ENCODE measurements at places on chromosomes 5 and 9.

GRCh38 chr9:126612326-126612812 is 1.4 kb upstream of the LMX1B start:
- no peak for DNase-seq

DNA sequence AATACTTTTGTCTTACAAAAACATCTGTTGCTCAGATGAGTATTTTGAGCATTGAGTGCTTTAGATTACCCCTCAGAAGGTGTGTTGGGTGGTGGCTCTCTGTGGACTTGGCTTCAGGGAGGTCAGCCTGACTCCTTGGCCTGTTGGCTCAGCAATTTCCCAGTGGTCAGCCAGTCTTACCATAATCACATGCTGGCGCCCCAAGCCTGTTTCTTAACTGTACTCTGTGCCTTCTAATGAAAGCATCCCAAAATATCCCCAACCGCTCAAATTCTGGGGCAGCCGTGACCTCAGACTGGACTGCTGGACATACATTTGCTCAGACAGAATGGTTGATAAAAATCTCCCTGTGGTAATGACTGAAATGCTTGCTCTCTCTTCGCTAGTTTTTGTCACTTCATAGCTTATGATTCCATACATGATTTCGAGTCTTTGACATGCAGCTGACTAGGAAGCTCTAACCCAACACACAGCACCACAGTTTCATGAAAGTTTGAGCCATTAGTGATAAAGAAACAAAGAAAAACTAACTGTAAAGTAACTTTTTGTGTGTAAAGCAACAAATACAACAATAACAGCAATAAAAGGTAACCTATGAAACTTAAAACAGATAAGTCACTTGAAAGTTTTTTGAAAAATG is 562.2 kb upstream of the MEF2C start:
- no peak for DNase-seq

DNA sequence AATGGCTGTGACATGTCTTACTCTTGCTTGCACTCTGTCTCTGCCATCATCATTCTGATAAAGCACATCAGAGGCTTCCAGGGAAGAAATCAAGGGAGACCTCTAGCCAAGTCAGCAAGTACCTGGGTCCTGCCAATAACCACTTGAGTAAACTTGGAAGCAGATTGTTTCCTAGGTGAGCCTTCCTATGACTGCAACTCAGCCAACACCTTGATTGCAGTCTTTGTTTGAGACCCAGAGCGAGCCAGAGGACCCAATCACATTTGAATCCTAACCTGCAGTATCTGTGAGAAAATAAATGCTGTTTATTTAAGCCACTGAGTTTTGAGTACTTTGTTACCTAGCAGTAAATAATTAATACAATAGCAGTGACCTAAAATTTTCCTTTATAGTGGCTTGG is 356.8 kb upstream of the CHD1 start:
- DNase-seq = no peak

GRCh38 chr9:100125910-100126309 is 26.9 kb downstream of the INVS start:
- no peak for DNase-seq

DNA sequence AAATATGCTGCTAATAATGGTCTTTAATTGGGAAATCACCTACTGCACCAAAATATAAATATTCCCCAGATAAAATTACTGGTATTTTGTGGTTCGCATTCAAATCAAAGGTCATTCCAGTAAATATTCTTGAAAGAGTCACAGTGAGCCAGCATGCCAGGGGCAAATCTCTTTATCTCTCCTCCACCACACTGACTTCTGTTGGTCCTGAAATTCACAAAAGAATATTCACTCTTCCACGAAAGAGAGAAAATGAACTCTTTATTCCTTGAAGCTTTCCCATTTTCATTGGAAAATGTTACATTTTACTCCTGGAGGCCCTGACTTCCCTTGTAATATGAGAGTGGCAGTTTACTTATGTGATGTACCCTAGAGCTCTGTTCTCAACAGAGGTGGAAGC is 39.7 kb downstream of the ZNF366 start:
- no peak for DNase-seq

- no peak for DNase-seq
Observed at GRCh38 chr9:132412089-132412488, 2.1 kb downstream of the CFAP77 start.

- no peak for DNase-seq
Observed at GRCh38 chr5:54743997-54744788, 226.6 kb downstream of the SNX18 start.

GRCh38 chr5:177557041-177557647 is 2.8 kb upstream of the FAM193B start:
- DNase-seq = no peak

- DNase-seq = no peak
Observed at GRCh38 chr5:39450487-39450886, 25.7 kb upstream of the DAB2 start.

GRCh38 chr5:144048259-144048856 is 122.1 kb downstream of the YIPF5 start:
- no peak for DNase-seq

DNA sequence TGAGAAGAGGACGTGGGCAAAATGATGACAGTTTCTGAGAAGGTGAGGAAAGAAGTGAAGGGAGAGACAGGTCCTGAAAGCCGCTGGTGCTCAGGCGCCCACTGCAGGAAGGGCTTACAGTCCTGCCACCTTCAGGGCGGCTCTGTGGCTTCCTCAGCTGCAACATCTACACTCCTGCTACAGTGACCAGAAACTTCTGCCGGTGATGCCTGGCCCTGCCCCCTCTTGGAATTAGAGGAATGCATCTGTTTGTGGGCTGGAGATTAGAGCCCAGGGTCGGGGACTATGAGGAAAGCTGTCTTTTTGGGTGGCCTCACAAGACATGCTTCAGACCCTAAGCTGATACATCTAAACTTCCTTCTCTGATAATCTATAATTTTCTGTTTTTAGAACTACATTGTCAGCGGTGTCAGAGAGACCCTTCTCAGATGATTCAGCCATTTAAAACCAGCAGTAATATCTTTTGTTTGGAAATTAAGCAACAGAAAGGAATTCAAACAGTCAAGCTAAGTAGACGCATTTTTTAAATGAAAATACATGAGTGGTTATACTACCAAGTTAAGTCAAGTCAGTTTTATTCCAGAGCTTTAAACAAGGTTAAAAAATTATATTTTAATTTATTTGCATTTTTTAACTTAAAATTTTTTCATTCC is 30.4 kb downstream of the PRDM6 start:
- no peak for DNase-seq

- DNase-seq = no peak
Observed at GRCh38 chr5:126732716-126733115, 44.2 kb upstream of the LMNB1 start.

DNA sequence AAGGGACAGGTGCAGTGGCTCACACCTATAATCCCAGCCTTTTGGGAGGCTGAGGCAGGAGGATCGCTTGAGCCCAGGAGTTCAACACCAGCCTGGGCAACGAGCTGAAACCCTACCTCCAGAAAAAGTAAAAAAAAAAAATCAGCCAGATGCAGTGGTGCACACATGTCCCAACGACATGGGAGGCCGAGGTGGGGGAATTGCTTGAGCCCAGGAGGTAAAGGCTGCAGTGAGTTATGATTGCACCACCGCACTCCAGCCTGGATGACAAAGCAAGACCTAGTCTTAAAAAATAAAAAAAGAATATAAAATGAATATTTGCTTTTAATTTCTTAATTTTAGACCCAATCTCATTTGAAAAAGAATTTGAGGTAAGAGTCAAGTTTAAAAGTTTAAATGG is 143.5 kb downstream of the LPAR1 start:
- no peak for DNase-seq

- no peak for DNase-seq
Observed at GRCh38 chr9:109192732-109193361, 25.8 kb upstream of the FRRS1L start.

- DNase-seq = no peak
Observed at GRCh38 chr9:111186021-111186530, 143.9 kb downstream of the OR2K2 start.

- peak; percentile 70 for DNase-seq
Observed at GRCh38 chr5:23208959-23209431, 298.4 kb upstream of the PRDM9 start.

GRCh38 chr9:83698976-83699585 is 8.7 kb downstream of the UBQLN1 start:
- no peak for DNase-seq

DNA sequence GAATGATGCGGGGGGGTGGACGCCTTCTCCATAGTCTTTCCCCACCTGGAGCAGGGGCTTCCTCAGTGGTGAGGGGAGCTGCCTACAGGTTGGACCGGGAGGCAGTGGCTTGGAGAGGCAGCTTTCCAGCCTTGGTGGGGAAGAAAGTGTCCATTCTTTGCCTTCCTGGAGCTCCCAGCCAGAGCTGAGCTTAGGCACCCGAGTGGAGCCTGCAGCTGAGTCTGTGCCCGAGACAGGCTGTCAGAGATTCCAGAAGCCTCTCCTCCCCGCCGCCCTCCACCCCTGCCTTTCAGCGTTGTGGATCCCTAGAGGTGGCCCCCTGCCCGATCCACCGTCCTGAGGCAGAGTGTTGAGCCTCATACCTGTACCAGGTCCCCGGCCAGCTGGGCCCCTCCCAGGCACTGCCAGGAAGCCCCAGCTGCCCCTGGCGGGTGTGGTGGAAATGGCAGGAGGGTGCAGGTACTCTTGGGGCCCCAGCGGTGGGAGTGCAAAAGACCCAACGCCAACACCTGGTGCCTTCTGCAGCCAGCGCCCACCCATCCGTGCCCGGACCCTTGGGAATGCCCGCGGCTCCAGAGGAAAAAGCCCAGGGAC is 112.0 kb downstream of the RXRA start:
- DNase-seq = no peak

- DNase-seq = no peak
Observed at GRCh38 chr5:80414113-80414512, 6.2 kb downstream of the ZFYVE16 start.

DNA sequence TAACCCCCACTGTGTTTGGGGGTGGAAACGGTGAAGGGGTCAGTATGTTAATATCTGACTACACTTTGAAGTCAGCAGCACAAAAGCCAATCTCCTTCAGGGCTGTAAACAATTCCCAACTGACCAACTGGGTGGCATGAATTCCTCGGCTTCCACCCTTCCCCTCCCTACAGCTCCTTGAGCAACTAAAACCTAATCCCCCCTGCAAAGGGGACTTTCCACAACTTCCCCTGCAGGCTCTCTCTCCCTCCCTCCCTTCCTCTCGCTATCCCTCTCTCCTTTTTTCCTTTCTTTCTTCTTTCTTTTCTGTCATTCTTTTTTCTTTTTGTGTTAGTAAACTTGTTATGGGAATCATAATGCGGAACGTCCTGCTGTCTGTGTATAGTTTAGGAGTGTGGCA is 65.1 kb upstream of the PTCH1 start:
- no peak for DNase-seq

DNA sequence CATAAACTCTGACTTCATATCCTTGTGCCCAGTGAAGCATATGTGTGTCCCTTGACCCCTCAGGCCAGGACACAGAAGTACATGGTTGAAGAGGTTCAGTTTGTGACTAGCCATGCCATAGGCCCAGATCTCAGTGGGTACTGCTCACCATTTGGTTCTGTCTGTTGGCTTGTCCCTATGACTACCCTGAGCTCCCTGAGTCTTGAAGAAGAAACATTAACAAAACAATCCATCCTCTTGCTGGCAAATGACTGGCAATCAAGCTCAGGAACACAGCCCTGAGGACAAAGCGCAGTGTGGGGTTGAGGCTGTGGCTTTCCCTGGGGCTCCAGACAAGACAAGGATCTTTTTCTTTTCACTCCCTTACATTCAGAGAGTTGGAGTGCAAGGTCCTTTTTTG is 46.3 kb downstream of the TNFAIP8 start:
- DNase-seq = no peak

- DNase-seq = no peak
Observed at GRCh38 chr5:56211298-56211865, 21.7 kb downstream of the ANKRD55 start.

DNA sequence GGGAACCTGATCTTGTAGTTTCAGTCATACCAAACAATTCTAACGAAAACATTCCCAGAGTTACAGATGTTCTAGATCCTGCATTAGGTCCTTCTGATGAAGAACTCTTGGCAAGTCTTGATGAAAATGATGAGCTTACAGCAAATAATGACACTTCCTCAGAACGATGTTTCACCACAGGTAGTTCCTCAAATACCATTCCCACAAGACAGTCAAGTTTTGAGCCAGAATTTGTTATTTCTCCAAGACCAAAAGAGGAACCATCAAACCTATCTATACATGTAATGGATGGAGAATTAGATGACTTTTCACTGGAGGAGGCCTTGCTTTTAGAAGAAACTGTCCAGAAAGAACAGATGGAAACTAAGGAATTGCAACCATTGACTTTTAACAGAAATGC is 21.0 kb downstream of the RMI1 start:
- no peak for DNase-seq

GRCh38 chr5:68122439-68123328 is 92.9 kb upstream of the PIK3R1 start:
- no peak for DNase-seq

- DNase-seq = no peak
Observed at GRCh38 chr9:76697554-76697953, 66.7 kb upstream of the PCA3 start.

DNA sequence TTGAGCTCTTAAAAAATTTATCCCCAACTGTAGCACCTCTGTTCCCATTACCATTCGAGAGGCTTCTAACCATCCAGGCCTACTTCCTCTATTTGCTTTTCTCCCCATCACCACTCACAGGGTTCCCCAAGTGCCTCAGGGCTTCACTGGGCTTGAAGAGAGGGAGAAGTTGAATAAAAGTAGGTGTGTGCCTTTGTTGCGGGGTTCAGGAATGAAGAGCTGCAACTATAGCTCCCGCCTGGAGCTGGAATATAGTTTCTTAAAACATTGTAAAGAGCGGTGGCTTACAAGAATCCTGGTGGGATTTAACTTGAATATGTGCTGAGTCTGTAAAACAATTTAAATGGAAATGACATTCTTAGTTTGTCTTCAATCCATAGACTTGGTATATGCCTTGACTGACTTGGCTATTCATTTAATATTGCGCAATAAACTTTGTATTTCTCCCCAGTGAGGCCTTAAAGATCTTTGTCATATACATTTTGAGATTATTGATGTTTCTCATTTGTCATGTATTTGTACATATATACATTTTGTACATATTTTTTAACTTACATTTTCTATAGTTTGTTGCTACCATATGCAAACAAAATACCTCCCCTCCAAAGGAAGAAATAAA is 7.2 kb downstream of the ENTREP1 start:
- DNase-seq = no peak

DNA sequence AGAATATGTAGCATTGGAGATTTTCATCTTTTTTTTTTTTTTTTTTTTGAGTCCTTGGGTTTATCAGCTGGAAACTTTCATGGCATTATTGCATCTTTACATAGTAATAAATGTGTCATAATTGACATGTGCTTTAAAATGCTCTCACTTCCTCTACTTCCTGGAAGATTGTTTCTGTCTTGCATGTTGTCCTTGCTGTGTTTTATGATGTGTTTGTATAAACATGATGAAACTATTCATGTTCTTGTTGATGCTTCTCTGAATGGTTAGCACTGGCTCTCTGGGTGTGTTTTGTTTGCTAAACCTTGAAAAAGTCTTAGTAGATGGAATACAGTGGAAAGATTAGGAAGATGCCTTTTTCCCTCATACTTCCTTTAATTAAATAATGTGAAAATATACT is 87.9 kb downstream of the IQGAP2 start:
- no peak for DNase-seq

- no peak for DNase-seq
Observed at GRCh38 chr5:59040804-59041201, 457.9 kb downstream of the RAB3C start.

- no peak for DNase-seq
Observed at GRCh38 chr9:107883496-107884124, 394.0 kb upstream of the KLF4 start.

Measured in NCI-H187 (cell line).